ENCODE measurements at places on chromosomes 16 and 17.

- no peak for DNase-seq
Observed at GRCh38 chr16:65967376-65967775, 399.1 kb upstream of the CDH5 start.

GRCh38 chr17:1495265-1495989 is 2.9 kb upstream of the MYO1C start:
- no peak for DNase-seq

DNA sequence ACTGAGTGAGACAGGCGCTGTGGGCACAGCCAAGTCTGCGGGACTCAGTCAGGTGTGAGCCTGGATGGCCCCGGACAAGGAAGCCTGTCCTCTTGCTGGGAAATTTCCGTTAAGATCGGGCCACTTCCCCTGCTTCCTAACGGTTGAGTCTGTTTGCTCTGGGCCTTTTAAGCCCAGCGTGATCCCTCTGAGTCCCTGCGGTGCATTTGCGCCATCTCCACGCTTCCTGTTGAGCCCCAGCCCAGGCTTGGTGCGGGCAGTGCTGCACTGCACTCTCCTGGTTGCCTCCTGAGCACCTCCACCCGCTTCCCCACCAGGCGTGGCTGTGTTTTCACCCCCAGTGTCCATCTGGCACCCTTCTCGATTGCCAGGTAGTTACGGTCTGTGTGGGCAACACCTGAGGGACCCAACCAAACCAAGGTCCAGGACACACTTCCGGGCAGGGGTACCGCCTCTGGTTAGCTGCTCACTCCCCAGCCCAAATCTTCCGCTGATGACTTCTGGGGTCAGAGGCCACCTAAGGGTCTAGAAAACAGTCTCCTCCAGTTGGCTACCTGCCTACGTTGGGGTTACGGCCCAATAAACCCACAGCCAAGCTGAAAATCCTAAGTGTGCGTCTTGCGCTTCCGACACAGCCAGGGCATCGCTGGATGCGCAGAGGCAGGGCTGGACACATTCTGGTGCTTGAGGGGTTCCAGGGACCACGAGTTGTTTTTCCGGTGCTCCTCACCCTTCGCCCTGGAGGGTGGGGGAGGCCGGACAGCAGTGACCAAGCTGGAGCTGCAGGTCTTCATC is 1.4 kb upstream of the SLC25A10 start:
- DNase-seq: no peak

DNA sequence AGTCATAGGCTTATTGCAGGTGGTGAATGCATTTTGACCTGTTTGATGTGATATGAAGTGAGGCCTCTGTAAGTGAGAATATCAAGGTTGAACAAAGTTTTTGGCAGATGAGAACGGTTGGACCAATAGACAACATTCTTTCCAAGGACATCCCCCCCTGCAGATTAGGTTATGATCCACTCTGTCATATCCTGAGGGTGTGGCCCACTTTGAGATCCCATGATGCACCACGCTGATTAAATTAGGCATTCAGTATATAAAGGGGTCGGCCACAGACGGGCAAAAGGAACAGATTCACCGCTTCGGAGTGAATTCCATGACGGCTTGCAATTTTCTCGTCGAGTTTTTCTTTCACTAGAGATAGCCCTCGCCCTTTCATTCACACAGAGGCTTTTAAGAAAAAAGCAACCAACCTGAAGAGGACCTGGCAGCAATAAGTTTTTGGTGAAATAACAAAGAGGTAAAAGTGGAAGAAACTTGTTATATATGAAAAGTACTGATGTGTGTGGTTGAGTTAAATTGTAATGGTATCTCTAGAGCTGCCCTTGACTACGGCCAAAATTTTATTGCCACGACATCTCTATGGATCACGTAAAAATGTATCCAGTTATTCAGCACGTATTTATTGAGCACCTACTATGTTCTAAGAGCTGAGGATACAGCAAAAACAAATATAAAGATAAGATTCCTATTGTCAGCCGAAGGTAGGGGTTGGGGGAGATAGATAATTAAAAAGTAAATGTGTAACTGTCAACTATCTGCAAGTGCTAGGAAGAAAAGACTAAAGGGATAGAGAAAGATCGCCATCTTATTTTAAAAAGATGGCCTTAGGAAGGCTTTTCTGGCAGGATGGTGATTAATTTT is 1.7 kb upstream of the RBBP6 start:
- no peak for DNase-seq

DNA sequence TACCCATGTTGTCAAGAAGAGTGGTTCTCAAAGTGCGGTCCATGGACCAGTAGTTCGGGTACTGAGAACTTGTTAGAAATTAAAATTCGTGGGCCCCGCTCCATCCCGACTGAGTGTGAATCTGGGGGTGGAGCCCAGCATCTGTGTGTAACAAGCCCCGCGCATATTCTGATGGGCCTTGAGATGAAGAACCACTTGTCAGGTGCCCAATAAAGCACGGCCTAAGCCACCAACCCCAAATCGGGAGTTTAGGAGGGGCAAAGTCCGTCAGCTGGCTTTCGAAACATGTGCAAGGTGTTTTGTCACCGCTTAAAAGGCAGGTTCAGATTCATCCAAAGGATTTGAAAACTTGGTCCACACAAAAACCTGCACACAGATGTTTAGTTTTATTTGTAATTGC is 29.5 kb downstream of the PSMD12 start:
- no peak for DNase-seq

GRCh38 chr16:64900517-64900916 is 221.3 kb downstream of the CDH11 start:
- no peak for DNase-seq

DNA sequence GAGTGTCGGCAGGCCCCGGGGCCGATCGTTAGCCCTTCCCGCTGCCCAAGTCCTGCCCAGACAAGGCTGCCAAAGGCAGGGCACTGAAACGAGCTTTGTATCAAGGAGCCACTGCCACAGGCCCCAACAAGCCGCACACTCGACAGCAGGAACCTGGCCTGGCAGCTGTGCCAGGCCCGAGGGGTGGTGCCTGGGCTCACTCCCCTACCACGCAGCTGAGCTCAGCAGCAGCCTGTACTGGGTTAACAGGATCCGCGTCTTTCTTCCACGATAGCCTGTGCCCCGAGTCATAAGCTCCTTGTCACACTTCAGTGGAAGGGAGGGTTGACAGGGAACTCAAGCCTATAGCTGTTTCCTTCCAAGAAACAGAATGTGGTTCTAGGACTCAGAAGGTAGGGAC is 87.9 kb downstream of the ABR start:
- DNase-seq: no peak

DNA sequence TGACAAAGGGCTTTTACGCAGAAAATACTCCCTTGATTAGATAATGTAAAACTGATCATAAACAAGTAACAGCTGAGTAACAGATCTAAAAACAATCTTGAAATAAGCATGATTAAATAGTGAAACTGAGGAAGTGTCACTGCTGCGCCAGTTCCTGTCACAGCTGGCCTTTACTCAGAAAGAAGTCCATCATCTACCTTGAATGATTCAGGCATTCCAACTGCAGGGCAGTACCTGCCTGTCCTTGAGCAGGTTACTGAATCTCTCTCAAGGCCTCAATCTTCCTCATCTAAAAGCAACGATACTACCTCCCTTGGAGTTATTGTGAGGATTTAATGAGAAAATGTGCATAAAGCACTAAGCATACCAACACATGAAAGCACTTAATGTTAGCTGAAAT is 12.7 kb downstream of the PHLPP2 start:
- DNase-seq: no peak

- no peak for DNase-seq
Observed at GRCh38 chr17:78650093-78650715, 73.0 kb upstream of the DNAH17 start.

GRCh38 chr17:39926135-39926587 is 1.2 kb downstream of the ORMDL3 start:
- no peak for DNase-seq

GRCh38 chr16:49189286-49189685 is 92.4 kb downstream of the CBLN1 start:
- DNase-seq: no peak

DNA sequence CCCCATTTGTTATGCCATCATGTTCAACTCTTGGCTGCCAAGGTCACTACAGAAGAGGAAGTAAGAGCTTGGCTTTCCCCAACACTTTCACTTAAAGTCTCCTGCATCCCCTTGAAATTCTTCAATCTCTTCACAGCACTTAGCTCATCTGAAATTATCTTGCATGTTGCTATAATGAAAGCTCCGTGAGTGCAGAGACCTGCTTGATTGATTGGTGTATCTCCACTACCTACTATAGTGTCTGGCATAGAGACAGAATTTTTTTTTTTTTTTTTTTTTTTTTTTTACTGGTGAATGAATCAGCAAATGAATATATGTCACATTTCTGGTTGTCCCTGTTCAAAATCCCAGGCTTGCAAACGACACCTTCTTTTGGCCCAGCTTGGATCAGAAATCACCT is 1.9 kb upstream of the SDR42E1 start:
- DNase-seq: no peak

DNA sequence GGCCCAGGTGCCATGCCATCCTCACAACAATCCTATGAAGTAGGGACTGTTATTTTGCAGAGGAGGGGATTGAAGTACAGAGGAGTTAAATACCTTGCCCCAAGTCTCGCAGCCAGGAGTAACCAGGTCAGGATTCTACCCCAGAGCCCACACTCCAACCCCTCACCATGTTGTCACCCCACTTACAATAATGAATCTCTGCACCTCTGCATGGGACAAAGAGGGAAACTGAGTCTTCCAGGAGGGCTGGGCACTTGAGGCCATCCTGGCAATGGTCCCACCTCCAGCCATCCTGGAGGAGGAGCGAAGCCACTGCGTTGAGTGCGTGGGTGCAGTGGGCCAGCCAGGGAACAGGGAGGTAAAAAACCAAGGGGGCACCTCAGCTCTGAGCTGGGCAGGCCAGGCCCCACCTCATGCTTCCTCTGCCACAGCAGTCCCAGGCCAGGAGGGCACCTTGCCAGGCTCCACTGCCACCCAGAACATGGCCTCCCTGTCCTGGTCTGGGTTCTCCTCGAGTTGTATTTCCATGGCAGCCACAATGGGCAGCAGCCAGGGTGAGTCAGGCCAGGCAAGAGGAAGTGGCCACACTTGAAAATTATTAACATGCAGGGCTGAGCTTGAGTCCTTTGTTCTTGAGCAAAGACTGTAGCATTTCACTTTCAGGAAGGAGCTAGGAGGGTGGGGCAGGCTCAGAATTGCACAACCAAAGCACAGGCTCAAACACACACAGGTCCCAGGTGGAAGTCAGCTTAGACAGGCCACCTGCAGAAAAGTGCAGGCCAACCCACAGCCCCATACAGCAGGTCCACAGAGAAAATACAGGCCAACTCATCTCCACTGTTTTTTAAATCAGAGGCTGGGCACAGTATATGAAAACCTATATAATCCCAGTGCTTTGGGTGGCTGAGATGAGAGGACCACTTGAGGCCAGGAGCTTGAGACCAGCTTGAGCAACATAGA is 52.1 kb downstream of the CUEDC1 start:
- DNase-seq: peak; percentile 48
